ENCODE measurements at places on chromosomes 3 and 15.

GRCh38 chr15:79099692-79100091 is 9.1 kb upstream of the RASGRF1 start:
- DNase-seq, result no peak

- no peak for DNase-seq
Measured at GRCh38 chr3:113832477-113833164, 6.0 kb upstream of the GRAMD1C start.

- DNase-seq, result no peak
Measured at GRCh38 chr3:131363275-131363674, 18.3 kb upstream of the NUDT16 start.

- no peak for DNase-seq
Measured at GRCh38 chr15:71707230-71708050, 102.9 kb upstream of the NR2E3 start.

DNA sequence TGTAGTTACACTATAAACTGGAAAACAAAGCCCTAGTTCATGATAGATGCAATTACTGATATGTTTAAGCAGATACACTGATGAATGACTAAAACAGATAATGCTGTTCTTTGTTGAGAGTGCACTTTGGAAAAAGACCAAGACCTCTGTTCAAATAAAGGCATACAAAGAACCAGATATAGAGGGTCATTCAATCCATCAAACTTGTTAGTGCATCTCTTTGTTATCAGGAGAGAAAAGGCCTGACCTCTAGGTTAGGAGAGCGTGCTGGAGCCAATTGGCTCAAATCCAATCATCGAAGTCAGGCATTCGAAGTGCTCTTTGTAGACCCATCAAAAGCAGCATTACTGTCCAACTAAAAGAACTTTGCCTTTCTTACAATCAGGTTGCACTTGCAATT is 124.2 kb downstream of the TFG start:
- DNase-seq, result no peak

DNA sequence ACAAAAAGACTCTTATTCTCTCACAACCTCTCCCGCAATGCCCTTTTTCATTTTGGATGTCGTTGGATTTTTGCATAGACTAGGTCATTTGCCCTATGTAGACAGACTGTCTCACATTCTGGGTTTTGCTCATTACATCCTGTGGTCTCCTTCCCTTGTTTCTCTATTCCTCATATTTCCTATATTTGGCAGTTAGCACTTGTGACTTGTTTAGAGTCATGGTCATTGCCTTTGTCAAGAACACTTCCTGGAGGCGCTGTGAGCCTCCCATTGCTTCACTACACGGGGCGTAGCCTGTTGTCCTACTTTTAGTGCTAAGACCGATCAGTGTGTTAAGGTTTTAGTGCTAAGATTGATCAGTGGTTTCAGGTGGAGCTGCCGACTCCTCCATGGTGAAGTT is 16.1 kb upstream of the TATDN2 start:
- DNase-seq, result no peak

- no peak for DNase-seq
Measured at GRCh38 chr15:63928185-63928842, 94.6 kb upstream of the HERC1 start.

GRCh38 chr15:31856581-31856980 is 173.7 kb upstream of the CHRNA7 start:
- DNase-seq, result no peak

DNA sequence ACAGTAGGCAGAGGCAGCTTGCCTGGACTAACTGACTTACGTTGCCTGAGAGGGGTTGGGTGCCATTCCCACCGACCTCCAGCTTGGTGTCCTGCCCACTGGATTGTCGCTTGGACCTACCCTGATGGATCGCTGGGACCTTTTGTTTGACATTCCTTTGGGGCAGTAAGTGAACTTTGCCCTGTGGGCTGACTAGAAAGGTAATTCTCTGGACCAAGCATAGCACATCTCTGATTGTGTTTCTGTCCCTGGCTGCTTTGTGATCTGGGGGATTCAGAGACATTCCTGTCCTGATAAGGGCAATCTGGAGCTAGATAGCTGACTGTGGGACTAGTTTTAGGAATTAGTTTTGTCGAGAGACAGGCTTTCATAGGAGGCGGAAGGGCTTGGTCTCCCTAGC is 19.5 kb upstream of the IFT57 start:
- no peak for DNase-seq

All from activated CD8-positive, alpha-beta memory T cell treated with anti-CD3 and anti-CD28 coated beads for 4 hours (primary cell).